ENCODE measurements at places on chromosomes 12 and 14.

- no peak for DNase-seq
Observed at GRCh38 chr12:4270831-4271716, 2.5 kb upstream of the CCND2 start.

- DNase-seq = no peak
Observed at GRCh38 chr14:29348504-29348903, 579.1 kb downstream of the PRKD1 start.

GRCh38 chr14:51472881-51473280 is 178.8 kb upstream of the FRMD6 start:
- no peak for DNase-seq

- DNase-seq = no peak
Observed at GRCh38 chr12:8871068-8871467, 43.2 kb upstream of the PHC1 start.

DNA sequence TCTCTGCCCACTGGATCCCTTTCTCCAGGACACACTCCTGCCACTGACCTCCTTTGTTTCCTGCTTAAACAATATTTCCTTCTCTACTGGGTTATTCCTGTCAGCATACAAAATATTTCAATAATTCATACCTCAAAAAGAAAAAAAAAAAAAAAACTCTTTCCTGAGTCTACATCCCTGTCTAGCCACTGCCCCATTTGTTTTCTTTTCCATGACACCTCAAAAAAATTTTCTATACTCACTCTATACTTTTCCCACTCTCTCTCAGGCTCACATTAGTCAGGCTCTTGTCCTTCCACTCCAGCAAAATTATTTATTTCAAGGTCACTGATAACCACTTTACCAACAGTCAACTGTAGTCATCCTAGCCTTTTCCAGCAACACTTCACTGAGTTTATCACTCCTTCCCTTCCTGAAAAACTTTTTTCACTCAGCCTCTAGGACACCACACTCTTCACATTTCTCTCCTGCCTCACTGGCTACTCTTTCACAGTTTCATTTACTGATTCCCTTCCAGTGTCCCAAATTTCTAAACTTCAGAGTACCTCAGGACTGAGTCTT is 29.4 kb upstream of the GXYLT1 start:
- no peak for DNase-seq

DNA sequence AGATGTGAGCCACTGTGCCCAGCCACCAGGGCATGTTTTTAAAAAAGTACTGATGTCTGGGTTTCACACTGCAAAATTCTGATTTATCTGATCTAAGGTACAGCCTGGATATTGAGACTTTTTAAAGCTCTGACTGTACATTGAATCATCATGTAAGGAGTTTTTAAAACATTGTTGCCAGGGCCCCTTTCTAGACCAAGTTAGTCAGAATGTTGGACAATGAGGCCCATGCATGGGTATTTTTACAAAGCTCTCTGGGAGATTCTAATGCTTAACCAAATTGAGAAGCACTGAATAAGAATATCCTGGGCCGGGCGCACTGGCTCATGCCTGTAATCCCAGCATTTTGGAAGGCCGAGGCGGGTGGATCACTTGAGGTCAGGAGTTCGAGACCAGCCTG is 16.7 kb downstream of the TMEM19 start:
- no peak for DNase-seq

GRCh38 chr12:64685050-64685449 is 74.2 kb downstream of the GNS start:
- DNase-seq = no peak

GRCh38 chr14:40113671-40114070 is 681.4 kb upstream of the FBXO33 start:
- DNase-seq = no peak

DNA sequence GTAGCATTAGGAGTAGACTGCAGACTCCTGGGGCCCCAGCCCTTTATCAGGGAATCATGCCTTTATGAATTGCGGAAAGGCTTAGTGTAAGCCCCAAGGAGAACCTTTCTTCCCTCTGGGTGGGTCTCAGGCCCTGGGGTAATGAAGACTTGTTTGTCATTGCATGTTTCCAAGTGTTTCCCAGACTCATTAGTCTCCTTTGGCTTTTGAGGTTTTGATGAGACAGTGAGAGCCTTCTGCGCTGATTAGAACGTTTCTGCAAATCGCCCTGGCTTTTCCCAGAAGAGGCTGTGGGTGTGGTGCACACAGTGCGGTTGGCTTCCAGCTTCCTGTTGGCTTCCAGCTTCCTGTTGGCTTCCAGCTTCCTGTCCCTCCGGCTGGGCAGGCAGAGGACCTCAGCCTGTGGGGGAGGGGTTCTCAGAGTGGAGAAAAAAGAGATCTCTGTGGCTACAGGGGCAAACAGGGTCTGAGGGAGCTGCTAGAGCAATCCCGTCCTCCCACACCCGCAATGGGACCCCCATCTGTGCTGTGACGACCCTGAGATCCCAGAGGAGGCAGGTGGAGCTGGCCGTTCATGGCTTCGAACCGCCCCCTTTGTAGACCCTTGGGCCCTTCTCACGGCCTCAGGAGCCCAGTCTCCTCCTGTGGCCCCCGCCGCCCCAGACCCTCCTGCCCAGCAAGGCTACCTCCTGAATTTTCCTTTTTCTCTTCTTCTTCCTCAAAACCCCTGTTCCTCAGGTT is 42.1 kb downstream of the GPR68 start:
- no peak for DNase-seq

DNA sequence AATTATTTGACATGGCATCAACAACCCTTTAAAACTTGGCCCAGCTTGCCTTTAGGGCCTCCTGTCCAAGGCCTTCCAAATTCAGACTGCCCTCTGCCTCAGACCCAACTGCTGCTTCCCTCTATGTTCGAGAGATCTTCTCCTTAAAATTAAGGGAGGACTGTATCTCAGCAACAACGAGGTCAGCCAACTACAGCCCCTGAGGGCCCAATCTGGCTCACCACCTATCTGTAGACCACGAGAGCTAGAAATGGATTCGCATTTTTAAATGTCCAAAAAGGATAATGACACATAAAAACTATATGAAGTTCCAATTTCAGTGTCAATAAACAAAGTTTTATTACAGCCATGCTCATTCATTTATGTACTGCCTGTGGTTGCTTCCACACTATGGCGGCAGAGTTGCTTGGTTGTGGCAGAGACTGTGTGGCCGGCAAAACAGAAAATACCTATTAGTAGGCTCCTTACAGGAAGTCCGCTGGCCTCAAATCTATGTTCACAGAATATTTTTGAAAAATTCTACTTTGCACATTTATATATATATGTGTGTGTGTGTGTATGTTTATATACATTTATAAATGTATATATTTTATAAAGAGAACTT is 1026.9 kb downstream of the BCL11B start:
- no peak for DNase-seq

DNA sequence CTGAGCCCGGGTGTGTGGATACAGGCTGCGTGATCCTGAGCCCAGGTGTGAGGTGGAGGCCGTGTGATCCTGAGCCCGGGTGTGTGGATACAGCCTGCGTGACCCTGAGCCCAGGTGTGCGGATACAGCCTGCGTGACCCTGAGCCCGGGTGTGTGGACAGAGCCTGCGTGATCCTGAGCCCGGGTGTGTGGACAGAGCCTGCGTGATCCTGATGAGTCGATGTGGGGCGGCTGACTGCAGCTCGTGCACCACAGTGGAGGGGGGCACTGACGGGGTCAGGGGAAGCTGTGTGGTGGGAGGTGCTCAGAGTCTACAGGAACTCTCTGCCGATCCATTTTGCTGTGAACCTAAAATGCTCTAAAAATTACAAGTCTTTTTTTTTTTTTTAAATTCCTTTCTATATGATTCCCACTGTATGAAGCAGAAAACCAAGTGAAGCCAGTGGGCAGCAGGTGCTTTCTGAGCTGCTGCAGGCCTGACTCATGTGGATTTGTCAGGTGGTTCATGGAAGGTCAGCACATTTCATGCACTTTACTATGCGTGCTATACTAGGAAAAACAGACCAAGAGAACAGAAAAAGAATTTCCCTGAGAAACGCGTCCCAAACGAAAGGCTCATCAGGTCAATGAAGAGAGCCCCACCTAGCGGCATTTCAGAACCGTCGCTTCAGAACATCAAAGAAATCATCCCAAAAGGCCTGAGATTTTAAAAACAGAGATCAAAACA is 19.3 kb downstream of the BRF1 start:
- DNase-seq = no peak

- DNase-seq = no peak
Observed at GRCh38 chr12:1716215-1716862, 25.5 kb downstream of the ADIPOR2 start.

- no peak for DNase-seq
Observed at GRCh38 chr12:76470028-76470939, 89.3 kb downstream of the OSBPL8 start.

DNA sequence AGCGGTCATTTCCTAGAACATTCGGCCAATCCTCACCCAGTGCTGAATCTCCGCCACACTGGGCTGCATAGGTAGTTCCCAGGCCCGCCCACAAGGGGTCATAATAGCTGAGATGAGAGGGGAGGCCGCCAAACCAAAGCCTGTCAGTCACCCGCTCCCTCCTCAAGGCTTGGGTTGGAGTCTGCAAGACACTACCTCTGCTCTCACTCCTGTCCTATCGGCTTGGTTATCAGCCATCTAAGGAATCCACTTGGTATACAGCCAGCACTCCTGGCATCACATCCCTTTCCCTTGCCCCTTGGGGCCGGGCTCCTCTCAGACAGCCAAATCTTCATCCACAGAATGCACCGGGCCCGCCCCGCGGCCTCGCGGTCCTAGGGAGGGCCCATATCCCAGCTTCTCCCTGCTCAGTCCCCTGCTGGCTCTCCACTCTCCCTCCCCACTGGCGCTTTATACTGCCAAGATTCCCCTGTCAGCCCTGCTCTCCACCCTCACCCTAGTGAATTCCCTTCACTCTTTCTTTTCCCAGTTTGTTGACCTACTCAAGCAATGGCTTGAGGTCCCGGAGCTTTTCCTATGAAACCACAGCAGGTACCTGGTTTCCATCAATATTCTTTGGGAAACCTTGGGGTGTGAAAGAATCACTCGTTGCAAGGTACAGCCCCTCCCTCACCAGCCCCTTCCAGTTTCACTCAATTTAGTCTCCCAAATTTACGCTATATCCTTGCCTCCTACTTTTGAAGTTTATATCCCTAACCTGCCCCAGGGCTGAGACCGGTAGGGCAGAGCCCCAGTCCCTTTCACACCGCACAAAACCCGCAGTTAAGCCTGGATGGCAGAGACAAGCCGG is 1.4 kb downstream of the IFFO1 start:
- peak; percentile 26 for DNase-seq

GRCh38 chr14:55126932-55127459 is 2.1 kb upstream of the LGALS3 start:
- no peak for DNase-seq

DNA sequence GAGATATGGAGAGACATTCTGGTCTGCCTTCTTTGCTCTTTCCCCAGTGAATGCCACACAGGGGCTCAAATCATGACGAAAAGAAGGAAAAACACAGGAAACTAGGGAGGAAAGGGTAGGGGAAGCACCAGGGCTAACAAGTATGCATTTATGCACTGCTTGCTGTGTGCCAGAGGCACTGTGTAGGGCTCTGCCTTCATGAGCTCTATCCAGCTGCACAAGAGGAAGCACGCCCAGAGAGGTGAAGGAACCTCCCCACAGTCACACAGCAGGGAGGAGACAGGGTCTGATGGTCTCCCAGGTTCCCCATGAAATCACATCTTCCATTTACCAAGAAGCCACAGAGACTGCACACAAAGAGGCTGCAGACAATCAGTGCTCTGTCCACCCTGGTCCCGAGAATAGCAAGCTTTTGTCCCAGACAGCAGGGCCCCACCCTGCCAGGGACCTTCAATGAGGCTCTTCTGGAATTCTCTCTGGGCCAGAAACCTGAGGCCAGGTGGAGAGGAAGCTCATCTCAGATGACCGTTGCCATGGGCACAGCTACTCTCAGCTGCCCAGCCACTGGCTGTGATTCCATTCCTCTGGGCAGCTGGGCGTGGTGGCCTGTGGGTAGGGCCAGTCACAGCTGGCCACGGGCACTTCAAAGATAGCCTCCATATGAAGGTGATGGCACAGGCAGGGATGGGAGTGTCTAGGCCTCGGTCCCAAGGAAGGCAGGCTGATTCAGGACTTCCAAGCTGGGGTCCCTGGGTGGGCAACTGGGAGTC is 7.3 kb upstream of the TRPV4 start:
- DNase-seq = peak; percentile 53

GRCh38 chr12:61915420-61915819 is 344.8 kb upstream of the USP15 start:
- no peak for DNase-seq

DNA sequence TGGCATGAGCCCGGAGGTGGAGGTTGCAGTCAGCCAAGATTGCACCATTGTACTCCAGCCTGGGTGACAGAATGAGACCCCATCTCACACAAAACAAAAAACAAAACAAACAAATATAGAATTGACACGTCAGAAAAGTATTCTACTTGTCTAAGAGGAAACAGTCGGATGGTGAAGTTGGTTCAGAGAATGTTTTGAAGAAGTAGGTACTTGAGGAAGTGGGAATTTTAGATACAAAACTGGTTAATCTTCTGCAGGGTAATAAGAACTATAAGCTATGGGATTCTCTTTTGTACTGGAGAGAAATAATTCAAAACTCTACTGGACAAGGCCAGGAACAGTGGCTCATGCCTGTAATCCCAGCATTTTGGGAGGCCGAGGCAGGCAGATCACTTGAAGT is 14.6 kb upstream of the TCTN1 start:
- DNase-seq = no peak

DNA sequence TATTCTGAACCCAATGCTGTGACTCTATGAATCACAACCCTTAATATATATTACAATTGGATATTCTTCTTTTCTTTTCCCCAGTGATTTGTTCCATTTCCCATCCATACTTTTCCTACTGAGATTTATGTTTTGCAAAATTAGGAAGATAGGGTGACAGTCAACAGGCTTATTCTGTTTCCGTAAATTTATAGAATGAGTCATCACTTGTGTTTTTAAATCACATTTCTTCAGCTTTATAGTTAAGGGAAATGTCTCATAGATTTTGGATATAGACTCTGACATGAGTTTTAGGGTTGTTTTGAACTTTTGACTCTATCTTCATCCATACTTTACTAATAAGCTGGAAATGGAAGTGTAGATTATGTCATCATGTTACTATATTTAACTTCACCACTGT is 661.6 kb upstream of the FBXO33 start:
- no peak for DNase-seq

GRCh38 chr12:128581321-128581761 is 242.4 kb downstream of the SLC15A4 start:
- no peak for DNase-seq

- no peak for DNase-seq
Observed at GRCh38 chr14:103989964-103990363, 47.6 kb upstream of the RD3L start.

GRCh38 chr12:47094804-47095203 is 15.0 kb upstream of the AMIGO2 start:
- no peak for DNase-seq

All from NCI-H187 (cell line).